ENCODE measurements at places on chromosomes 4 and X. TPM values are rescaled to one million over a fixed set of nuclear protein-coding genes. Genes with fewer than 3 reads are reported as not detected.

DNA sequence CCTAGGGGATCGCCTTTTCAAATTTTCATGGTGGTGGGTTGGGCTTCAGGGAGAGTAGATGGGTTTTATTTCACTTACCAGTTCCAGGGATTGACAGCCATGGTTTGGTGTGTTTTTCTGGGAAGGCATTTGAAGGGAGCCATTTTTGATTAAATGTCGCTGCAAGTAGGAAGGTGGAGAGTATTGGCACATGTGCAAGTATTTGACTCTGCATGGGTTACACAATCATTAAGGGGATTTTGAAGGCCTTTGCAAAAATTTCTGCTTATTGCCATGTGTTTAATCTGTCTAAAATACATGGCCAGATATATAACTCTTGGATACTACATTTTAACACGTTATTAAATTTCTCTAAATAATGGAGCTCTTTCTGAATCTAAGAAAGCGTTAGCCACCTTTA, 55.1 kb downstream of the GPAT3 start:
- no peak for DNase-seq

The UGDH gene
- 207 TPM for total RNA-seq

The COL4A5 gene
- total RNA-seq, result 211 TPM

DNA sequence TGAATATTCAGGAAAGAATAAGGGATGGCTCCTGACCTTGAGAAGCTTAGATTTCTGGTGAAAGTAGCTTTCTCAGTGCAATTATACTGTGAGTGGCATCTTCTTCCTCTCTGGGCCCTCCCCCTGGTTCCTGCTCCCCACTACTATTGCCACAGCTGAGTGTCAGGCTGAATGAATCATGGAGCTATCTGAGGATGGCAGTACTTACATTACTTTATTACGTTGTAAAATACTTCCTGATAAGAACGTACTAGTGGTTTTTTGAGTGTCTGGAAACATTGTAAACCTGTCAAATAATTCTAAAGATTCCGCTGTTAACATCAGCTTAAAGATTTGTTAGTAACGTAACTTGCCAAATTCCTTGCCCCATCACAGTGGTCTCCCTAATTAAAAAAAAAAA, 36.2 kb downstream of the ARHGAP10 start:
- no peak for DNase-seq

GRCh38 chr4:114603497-114603896, 4.9 kb downstream of the UGT8 start:
- no peak for DNase-seq

DNA sequence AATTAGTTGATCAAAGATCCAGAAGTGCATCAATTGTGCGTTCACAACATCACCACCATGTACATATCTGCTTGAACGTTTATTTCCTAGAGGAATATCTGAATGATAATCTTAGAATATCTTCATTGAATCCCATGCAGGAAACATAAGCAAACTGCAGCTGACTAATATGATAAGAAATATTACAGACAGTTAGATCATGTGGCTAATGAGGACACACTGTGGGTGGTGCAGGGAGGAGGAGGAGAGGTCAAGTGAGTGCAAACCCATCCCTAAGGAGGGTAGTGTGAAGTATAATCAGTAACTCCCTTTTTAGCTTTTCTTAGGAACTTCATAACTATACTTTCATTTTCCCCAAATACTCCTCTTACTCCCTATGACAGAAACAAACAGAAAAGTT, 58.3 kb upstream of the HPGD start:
- no peak for DNase-seq

The GPAT3 gene
- 0.07 TPM for total RNA-seq

GRCh38 chrX:44147130-44147529, 173.9 kb upstream of the NDP start:
- no peak for DNase-seq

GRCh38 chrX:24025741-24026403, 1.1 kb downstream of the KLHL15 start:
- no peak for DNase-seq

DNA sequence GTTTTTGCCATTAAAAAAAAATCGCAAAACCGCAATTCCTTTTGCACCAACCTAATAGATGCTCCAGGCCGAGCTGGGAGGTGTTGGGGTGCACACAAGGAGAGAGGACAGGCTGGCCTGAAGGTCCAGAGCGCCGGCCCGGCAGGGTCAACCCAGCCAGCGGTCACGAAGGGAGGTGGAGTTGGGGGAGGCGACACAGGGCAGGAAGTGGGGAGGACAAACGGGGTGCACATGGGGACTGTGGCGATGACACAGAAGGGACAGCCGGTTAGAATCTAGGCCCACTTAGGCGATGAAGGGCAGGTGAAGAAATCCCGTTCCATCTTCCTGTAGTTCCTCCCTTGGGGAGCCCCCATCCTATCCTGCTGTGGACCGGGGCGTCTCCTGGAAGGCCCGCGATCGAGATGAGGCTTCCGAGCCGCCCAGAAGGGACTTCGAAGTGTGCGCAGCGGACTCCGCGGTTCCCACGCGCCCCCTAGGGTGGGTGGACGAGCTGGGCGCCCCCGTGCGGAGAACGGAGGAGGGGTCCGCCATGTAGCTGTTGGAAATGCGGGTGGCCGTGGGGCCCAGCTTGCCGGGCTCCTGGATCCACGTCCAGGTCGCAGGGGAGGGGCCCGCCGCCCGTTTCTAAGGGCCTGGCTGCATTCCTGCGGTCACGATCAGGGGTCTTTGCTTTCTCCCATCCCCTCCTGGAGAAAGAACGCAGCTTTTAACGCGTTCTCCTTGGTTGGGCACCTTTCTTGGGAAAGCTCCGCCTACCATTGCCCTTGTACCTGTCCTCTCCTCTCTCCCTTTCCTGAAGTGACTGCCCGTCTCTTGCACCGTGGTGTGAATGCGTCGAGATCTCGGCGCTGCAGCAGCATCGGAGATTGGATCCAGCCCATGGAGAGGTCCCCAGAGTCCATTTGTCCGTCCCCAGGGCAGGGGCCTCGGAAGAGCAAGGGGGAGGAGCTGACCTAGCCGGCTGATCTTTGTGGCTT, 17.0 kb upstream of the HPF1 start:
- DNase-seq, result no peak

DNA sequence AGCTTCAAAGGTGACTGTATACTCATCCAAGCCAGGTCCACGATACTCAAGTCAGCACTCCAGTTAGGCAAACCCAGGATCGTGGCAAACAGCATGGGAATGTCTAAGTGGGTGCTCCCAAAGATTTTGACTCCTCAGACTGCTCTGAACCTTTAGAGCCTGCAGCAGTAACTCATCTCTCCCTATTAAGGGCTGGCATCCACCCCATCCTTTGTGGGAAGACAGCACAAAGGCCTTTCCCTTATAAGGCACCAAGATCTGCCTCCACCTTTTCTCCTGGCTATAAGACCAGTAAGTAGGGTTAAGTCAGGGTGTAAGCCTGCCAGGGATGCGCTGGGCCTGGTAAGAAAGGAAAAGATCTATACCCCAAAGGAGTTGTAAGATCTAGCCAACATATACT, 23.6 kb upstream of the SLC25A43 start:
- no peak for DNase-seq

DNA sequence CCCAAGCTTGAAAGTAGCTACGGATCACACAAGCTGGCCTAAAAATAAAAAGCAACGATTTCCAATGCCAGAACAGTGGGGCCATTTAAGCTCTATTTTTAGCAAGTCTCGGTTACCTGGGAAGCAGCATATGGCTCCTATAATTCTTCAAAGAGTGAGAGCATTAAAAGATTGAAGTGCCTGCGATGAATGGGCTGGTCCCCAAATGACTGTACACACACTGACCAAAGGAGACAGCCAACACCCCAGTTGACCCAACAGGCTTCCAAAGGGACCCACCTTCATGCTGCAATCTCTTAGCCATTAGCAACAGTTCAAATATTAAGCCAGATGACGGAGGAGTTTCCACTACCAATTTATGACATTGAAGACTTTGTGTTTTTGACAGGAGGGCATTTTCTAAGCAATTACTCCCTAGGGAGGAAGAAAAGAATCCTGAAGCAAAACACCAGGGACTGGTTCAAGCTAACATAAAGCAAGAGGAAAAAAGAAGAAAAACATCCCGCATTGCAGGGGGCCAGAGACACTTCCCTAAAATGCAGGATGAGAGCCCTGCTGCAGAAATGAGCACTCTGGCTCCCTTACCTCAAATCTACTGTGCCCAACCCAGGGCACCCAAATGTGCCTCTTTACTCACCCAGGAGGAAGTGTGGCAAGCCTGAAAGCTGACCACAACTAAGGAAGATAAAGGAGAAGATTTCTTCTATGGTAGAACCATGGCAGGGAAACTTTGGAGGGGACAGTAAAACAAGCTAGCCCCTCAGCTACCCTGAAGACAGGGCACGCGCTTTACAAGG, 21.6 kb downstream of the SH3KBP1 start:
- no peak for DNase-seq

- DNase-seq, result no peak
Observed at GRCh38 chrX:9569876-9570301, 105.0 kb downstream of the TBL1X start.

The ATP8A1 gene
- total RNA-seq, result 0.25 TPM

DNA sequence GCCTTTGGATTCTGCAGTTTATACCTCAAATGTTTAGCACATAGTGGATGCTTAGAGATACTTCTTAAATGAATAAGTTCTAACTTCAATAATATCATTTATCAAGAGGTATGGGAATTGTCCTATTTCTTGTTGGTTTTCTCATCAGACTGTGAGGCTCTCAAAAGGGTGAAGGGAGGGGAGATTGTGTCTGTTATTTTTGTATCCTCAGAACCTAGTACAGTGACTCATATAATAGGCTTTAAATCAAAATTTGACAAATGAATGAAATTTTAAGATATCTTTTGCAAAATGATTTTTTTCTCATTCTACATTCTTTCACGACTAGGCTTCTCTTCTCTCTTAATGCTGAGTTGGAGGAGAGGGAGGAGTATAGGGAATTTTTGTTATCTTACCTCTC, 89.5 kb downstream of the KDR start:
- DNase-seq, result no peak

GRCh38 chrX:121579016-121579760, 531.8 kb downstream of the GLUD2 start:
- no peak for DNase-seq

DNA sequence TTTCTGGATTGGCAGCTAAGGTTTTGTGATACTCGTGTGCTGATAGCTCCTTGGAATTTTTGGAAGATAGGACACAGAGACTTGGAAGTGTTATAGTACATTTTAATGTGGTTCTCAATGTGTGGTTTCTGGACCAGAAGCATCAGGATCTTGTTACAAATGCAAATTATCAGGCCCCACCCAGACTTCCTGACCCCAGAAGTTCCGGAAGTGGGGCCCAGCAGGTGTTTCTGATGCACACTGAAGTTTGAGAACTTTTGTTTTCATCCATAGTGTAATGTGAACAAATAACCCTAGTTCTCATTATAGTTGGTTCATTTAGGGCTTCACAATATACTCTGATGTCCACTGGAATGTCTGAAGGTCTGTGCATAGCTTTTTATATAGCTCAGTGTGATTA, 49.6 kb downstream of the LAMP2 start:
- DNase-seq, result no peak

DNA sequence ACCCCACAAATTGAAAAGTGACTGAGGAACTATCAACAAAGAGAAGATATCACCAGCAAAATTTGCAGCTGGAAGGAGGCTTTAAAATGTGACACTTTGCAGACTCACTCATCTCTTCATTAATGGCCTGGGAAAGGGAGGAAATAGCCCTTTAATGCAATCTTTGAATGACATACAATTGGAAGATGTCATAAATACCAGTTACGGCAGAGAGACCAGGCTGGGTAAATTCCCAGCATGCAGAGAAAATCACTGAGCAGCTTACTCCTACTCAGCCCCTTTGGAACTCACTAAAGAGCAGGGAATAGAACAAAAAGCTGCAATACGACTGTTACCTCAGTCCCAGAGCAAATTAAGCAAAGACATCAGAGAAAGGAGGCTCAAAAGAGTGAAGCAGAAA, 238.9 kb downstream of the HS3ST1 start:
- DNase-seq, result no peak

DNA sequence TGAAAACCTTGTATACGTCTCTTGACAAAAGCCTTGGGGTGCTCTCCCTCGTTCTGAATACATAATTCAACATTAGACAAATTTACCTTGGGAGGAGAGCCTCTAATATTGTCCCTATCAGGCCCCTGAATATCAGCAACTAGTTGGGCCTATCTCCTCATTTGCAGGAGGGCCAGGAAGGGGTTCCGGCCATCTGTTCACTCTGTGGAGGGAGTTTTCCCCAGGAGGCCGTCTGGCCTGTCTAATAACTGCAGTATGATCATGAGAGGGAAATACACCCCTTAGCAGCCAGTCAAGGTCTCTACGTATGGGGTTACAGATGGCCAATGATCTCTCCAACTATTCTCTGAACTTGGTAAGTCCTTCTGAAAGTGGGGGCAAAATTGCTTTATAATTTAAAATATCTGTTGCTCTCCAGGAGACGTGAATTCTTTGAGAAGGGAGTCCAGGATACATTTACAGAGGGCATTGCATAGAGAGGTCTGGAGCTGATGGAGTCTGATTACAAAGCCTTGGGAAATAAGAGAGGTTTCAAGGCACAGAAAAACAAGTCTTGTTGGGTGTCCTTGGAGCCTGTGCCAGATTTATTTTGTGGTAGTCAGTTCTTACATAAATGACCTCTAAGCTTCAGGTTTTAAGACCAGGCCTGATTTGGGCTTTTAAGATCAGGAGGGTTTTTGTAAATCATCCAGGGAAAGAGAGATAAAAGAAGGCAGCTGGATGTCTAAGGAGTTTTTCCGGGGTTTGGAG, 48.2 kb upstream of the UXT start:
- DNase-seq, result no peak

DNA sequence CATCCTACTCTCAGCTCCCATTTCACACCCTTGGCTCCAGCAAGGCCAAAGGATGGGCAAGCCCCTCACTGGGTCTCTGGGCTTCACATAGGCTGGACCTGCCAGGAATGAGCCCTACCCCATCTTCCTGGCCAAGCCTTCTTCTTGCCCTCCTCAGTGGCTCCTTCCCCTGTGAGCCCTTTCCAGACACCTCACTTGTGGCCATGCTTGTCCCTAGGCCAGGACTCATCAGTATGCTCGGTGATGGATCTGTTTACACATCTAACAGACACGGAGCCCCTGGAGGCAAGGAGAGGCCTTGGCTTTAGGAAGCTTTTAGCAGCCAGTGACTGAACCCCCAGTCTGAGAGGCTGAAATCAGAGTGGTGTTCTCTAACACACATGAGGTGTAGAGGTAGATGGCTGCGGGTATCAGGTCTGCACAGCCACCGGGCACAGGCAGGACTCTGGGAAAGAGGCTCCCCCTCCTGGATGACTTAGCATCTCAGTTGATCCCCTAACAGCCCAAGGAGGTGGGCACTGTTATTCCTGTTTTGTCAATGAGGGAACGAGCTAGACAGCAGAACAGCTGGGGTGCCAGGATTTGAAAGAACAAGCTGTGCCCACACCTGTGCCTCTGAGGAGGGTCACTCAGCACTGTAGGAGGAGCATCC, 44.8 kb downstream of the PPP2R2C start:
- peak; percentile 57 for DNase-seq

GRCh38 chrX:11504234-11504633, 161.5 kb downstream of the ARHGAP6 start:
- no peak for DNase-seq

GRCh38 chrX:11431786-11432185, 138.6 kb downstream of the AMELX start:
- no peak for DNase-seq
